ENCODE measurements at places on chromosomes 1 and 21.

DNA sequence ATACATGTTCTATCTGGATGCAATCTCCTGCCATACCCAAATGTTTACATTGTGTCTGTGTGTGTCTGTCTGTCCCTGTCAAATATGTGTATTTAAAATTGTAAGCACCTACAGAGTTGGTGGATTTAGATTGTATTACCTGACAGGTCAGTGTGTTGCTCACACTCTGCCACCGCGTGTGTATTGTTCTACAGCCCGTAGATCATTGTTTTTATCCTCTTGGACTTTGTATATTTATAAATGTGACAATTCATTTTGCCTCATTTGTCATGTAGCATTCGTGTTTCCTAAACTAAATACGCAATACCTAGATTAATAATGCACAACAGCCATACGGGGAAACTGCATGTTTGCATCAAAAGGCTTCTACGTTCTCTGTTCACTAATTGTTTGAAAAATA, 634 bp downstream of the ALG14 start:
- DNase-seq = no peak

DNA sequence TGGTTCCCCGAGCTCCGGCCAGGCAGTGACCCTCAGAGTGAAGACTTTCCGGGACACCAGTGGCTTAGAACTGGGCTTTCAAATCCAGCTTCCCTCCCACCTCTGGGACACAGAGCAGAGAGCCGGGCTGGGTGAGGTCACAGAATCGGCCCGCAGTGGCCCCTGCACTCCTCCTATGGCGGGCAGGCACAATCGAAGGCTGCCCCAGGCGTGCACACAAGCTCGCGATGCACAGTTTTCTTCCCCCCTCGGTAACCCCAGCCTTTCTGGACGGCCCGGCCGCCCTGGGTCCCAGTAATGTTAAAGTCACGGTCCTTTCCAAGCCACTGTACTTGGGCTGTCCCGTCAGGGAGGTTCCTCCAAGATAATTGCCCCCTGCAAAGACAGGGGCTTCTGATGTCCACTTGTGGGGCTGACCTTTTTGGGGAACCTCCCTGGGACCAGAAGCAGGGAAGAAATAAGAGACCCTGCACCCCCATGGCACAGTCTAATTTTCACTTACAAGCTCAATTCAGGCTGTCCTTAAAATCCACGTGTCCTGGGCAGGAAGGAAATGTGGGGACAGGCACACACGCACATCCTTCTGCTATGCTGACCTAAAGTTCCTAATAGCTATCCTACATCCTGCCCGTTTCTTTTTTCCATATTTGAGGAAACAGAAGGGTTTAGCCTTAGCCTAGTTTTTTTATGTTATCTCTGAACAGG, 13.7 kb downstream of the TFF3 start:
- no peak for DNase-seq

DNA sequence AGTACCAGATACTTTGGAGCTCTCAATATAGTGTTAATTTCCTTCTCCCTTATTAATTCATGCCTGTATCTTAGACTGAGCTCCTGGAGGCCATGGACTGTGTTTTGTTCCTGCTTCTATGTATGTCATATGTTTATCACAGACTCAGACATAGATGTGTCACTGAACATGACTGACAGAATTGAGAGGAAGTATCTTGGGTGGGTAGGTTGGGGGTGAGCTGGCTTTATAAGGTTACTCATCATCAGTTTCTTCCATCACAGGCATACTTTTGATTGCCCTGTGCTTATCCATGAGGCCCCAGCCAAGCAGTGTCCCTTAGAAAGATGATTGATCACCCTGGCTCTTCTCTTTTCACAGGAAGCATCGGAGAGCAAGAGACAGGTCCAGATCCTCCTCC, 5.6 kb upstream of the SH3D21 start:
- DNase-seq = no peak

- DNase-seq = no peak
Measured at GRCh38 chr1:116733476-116734365, 20.5 kb upstream of the CD2 start.

- DNase-seq = no peak
Measured at GRCh38 chr1:75471252-75471651, 139.7 kb downstream of the SLC44A5 start.

GRCh38 chr21:17602874-17603273, 9.8 kb downstream of the BTG3 start:
- DNase-seq = no peak

- no peak for DNase-seq
Measured at GRCh38 chr1:4395676-4396075, 258.7 kb upstream of the AJAP1 start.

GRCh38 chr1:202926581-202927491, at the start of gene KLHL12:
KLHL12 (minus strand) TSS chr1:202927234; CDS start chr1:202925162, 2,072 bp downstream.
- DNase-seq = peak; percentile 96

- DNase-seq = no peak
Measured at GRCh38 chr1:245988393-245989078, 518.5 kb downstream of the SMYD3 start.

GRCh38 chr1:77834771-77835334, 53.6 kb upstream of the NEXN start:
- DNase-seq = no peak

GRCh38 chr1:174428739-174429138, 19.0 kb upstream of the GPR52 start:
- DNase-seq = no peak

DNA sequence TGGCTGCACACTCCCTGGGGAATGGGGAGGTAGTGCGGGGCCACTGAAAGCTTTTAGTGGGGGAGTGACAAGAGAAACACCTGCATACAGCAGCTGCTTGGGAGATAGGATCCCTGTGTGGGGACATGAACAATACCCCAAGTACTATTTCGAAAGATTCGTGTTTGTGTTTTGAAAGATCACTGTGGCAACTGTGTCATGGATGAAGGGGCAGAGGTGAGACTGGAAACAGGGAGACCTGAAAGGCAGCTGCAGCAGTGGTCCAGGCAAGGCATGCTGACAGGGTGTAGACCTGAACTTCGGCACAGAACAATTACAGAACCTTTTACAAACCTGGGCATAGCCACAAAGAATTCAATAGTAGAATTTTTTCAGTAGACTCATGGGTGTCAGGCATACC, 32.9 kb downstream of the TENT5C start:
- DNase-seq = no peak

- DNase-seq = no peak
Measured at GRCh38 chr1:116759636-116760035, 5.4 kb downstream of the CD2 start.

- no peak for DNase-seq
Measured at GRCh38 chr1:94178901-94179300, 58.0 kb upstream of the ABCA4 start.

DNA sequence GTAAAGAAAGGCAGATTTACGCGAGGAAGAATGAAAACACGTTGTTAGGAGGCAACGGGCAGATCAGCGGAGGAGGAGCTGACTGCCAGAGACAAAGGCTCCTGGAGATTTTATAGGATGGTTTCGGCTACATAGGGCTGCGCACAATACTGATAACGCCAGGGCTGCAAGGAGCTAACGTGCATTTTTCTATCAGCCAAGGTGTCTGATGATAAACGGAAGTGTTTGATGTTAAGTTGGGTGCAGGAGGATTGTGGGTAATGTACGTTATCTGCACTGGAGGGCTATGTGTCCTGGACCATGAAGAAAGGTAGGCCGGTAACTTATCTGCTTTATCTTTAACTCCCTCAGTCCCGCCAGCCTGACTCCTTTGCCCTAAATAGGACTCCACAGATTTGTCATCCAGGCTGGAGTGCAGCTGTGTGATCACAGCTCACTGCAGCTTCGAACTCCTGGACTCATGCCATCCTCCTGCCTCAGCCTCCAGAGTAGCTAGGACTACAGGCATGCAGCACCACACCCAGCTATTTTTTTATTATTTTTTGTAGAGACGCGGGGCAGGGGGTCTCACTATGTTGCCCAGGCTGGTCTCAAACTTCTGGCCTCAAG, 29.6 kb downstream of the SETD4 start:
- DNase-seq = no peak

DNA sequence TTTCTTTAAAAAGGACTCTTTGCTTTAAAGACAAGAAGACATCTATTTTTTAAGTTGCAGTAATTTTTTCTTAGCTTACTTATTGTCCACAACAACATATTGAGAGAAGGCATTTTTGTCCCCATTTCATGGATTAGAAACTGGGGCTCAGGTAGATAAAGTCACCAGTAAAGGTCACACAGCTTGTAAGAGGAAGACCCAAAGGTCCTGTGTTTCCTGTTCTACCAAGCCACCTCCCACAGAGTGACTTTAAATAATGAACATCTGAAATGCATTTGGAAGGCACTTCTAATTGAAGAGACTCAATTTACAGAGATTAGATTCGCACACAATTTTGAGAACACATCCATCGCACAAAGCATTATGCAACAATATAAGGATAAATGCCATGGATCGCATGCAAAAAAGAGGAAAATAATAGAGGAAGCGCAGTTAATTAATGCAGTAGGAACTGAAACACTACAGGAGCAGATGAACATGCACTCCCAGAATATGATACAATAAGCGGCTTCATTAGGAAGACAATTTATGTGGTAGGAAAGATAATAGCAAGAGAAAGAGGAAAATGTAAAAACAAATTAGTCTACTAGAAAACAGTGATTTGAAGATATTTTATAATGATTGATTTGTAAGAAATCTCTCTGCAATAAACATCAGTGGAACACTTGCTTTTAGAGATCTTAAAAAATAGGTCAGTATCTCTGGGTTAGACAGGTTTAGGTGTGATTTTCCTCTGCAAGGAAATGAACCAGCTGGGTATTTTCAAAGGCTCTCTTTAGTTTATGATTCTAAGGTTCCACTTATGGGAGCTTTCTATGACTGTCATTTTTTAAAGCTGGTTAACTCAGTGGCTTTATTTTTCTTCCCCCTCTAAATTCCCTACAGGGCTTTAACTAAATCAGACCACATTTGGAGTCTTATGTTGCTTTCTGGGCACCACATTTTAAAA, 27.1 kb upstream of the CD2 start:
- no peak for DNase-seq

DNA sequence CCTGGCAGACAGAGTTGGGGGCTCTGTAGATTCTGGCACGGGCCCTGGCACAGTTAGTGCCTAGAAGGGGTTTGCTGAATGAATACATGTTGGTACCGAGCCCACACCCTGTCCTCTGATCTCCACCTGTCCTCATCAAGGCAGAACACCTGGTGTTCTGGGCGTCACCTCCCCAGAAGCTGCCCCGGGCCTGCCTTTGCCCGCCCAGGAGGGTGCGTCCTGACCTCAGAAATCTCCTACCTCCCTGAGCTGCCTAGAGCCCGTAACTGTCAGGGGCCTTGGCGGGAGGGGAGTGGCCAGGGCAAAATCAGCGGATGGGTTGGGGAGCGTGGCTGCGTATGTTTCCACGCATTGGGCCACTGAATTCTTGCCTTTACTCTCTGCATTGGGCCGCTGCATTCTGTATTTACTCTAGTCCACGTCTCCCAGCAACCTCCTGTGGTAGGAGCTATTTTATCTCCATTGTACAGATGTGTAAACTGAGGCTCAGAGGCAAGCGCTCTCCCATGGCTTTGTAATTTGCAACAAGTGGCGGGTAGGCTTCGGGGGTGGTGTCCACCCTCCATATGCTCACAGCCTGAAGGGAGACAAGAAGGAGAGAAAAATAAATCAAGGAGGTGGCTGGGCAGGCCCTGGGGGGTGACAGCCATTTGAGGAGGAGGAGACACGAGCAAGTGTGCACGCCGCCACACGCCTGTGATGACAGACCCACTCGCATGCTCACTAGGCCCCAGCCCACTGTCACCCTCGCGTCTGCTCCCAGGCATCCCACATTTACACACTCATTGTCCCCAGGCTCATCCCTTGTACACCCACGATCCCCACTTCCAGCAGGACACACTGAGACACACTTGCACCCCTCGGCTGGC, 95.7 kb upstream of the WNT4 start:
- no peak for DNase-seq

- no peak for DNase-seq
Measured at GRCh38 chr1:219472596-219472995, 140.3 kb downstream of the ZC3H11B start.

GRCh38 chr21:43290421-43291346, 121.9 kb downstream of the CRYAA start:
- no peak for DNase-seq

GRCh38 chr21:17671733-17672132, 59.0 kb upstream of the BTG3 start:
- no peak for DNase-seq

DNA sequence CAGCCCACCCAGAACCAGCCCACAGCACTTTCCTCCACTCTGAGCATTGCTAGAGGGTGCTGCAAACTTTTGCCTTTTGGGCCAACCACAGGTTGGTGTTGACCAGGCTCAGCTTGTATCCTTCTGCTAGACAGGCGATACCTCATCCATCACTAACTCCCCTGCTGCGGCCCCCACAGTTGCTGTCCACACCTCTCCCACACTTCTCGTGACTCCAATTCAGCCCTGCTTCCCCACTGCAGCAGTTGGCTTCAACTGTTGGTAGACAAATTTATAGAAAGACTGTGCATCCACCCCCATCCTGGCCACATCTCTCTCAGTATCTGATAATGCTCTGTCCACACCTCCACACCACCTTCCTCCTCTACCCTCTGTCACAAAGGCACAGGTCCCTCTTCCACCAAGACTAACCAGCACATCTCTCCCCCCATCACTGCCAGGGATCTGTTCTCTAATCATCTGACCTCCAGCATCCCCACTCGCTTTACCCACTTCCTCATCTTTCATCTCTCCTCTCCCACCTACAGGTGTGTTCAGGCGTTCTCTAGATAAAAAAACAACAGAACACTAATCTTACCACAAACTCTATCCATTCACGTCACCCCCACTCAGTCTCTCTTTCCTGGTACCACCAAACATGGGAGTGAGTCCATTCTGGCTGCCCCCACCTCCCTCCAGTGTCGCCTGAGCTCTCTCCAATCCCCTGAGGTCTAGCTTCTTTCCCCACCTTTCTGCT, 15.8 kb upstream of the SLC25A44 start:
- DNase-seq = no peak

- no peak for DNase-seq
Measured at GRCh38 chr1:156410238-156410637, 41.2 kb downstream of the RHBG start.

GRCh38 chr21:46097336-46098293, at the start of gene COL6A2:
COL6A2 (plus strand) TSS chr21:46098112.
- peak; percentile 63 for DNase-seq

GRCh38 chr1:87977145-87977544, 648.5 kb downstream of the LMO4 start:
- DNase-seq = no peak

GRCh38 chr1:30763651-30764248, 6.2 kb upstream of the LAPTM5 start:
- DNase-seq = no peak

Data from stimulated activated CD4-positive, alpha-beta T cell treated with anti-CD3 and anti-CD28 coated beads, Interleukin-2, amount 100 ng/mL, for 24 hours (primary cell).